ENCODE measurements at places on chromosomes 3 and 15. TPM values are rescaled to one million over a fixed set of nuclear protein-coding genes. Genes with fewer than 3 reads are reported as not detected.
A peak's percentile ranks its signal among the peaks of the same experiment; 100 is the strongest.

DNA sequence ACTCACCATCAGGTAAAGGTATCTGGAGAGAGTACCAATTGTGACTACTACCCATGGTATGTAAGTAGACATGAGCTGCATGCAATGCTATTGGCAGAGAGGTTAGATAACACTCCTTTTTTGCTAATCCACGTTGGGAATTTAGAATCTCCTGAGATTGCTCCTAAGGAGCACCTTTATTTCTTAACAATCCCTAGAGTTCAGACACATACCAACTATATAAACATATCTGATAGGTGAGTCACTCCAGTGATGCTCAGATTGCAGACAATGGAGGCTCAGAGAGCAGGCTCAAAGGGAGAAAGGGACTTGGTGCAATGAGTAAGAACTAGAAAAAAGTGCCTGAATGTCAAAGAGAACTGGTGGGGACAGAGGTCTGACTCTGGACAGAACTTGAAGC, 47.0 kb upstream of the LRRFIP2 start:
- no peak for DNase-seq

DNA sequence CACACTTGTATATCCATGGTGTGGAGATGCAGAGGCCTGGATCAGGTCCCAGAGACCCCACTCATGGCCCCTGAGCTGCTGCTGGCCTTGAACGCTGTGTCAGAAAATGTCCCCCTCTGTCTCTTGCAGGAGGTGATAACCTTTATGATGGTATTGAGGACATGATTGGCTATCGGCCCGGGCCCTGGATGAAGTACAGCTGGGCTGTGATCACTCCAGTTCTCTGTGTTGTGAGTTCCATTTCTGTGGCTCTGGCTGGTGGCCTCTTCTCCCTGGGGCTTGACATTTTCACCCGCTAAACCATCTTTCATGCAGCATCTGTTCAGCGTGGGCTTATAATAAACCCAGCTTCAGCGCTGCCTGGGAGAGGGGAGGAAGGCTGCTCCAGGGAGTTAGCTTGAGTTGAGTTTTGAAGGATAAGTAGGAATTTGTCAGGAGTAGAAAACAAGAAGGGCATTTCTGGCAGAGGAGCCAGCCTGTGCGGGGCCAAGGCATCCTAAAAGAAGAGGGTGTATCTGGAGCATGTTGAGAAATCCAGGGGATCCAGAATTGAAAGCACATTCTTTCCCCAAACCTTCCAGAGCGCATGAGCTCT, 61.1 kb downstream of the GRIP2 start:
- no peak for DNase-seq

DNA sequence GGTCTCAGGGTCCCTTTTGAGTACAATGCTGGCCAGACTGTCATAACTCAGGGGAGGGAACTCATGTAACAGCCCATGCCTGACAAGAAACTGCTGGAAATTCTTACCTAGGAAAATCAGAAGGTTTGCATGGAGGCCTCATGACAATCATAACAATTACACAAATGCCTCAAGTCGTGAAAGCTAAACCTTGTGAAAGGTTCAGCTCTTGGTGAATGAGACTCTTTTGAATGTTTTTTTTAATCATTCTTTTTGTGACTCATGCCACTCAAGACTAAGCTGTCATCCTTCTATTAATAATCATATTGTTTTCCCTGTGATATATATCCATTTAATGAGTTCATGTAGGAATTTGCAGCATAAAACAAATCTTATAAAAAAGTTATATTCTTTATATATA, 61.4 kb upstream of the LEKR1 start:
- no peak for DNase-seq

- DNase-seq: no peak
Observed at GRCh38 chr3:19226479-19226878, 78.2 kb downstream of the KCNH8 start.

DNA sequence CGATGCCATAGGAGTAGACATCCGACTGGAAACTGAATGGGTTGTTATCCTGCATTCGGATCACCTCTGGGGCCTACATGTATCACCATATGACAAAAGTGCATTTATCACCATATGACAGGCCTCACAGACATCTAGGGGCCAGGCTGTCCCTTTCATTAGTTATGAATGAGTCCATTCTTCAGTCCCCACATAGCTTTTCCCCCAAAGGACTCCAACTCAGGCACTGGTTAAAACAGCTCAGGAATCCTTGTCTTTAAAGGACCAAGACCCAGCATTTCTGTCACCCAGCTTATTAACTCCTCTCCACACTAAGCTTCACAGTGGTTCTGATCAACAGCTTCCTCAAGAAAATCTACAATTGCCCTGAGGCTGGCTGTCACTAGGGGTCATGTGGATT, 28.3 kb downstream of the MKRN2 start:
- peak; percentile 12 for DNase-seq

GRCh38 chr3:3639078-3639477, 160.2 kb upstream of the LRRN1 start:
- DNase-seq: no peak

Gene MOBP
- 204 TPM for polyA plus RNA-seq

Gene DLEC1
- 0.19 TPM for polyA plus RNA-seq

DNA sequence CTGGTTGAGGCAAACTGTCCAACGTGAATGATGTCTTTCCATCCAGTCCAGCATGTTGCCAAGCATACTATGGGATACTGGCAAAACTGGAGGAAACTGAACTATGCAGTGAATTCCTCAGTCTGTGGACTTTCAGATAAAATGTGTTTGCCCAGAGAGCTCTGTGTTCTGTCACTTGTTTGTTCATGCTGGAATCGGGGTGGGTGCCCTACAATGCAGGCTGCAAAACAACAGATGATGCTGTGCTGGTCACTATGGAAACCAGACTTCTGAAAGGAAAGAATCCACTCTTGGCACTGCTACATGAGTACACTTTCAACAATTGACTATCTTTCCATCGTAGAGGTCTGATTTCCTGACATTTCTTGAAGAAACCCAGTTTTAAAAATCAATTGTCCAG, 272.5 kb upstream of the ARHGEF26 start:
- DNase-seq: peak; percentile 91

GRCh38 chr15:38401106-38401505, 52.8 kb upstream of the FAM98B start:
- no peak for DNase-seq

Gene CADPS
- polyA plus RNA-seq: 34.1 TPM

DNA sequence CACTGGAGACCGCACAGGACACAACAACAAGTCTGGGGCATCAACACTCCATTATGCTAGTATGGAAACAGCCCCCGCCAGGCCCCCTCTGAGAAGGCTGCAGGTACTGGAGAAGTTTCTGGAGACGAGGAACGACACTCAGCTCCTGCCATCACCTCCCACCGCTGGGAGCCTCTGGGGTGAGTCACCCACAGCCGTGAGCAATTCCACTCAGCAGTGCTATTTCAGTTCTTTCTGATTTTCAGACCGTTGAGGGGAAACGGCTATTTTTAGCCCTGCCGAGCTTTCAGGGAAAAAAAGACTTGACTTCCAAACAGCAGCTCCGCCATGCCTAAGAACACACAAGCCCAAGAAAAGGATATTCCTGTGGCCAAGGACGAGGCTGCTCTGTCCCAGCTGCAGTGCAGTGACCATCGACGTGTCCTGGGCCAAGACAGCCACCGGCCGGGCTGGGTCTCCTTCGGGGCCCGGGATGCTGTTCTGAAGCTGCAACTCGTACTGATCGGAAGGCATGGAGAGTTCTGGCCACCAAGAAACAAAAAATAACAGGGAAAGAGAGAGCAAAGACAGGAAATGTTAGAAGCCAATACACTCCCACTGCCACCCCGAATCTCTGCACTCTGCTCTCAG, 40.8 kb downstream of the NUP210 start:
- DNase-seq: no peak

GRCh38 chr3:150237490-150237889, 170.6 kb upstream of the TSC22D2 start:
- DNase-seq: no peak

DNA sequence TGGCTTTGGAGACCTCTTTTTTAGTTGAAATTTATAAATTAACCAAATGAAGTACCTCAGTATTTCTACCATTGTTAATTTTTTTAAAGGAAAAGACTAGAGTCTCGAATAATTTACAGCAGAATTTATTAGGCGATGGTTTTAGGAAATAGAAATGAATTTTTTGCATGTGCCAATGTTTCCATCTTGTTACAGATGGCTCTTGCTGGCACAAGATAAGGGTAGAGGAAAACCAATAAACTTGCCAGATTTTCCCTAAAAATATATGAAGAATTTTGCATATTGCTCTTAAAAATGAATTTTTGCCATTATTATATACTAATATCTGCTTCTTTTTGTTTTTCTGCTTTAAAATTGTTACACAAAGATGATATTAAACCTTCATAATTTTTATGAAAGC, 380.7 kb downstream of the NLGN1 start:
- DNase-seq: no peak

DNA sequence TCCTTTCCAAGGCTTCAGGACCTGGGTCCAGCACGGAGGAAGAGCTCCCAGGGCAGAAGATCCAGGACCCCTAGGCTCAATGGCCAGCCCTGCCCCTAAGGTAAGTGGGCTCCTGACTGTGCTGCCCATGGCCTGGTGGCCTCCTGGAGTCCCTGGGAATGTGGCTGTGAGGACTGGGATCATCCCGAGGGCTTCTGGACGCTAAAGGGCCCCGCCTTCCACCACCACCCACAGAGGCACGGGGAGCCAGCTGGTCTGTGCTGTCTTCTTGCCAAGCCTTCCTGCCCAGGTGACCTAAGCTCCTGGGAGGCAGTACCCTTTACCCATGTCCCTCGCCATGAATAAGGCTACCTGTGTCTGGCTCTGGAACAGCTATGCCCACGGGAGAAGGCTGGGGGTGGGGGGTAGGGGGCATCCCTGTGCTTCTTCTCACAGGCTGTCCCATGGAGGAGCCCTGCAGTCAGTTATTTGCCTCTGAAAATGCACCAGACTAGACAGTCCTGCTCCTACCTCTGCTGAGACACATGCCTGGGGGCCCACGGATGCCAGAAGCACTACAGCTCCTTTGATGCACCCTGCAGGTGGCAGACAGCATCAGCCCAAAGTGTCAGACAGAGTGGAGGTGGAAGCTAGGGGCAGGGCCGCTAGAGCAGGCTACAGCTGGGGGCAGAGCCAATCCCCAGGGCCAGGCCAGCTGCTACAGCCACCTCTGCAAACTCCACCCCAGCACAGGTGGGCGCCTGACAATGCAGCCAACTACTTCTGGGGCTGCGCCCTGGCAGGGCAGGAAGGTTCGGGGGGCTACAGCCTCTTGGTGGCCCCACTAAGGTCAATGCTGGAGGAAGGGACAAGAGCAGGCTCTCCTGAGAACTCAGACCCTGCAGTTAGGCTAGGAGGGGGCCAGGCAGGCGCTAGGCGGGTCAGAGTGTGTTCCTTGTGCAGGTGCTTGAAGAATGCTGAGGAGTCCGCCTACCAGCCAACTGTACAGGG, 90.9 kb downstream of the SEC22A start:
- no peak for DNase-seq

Gene GCSAM
- polyA plus RNA-seq: not detected

Gene FAM43A
- 3.8 TPM for polyA plus RNA-seq

DNA sequence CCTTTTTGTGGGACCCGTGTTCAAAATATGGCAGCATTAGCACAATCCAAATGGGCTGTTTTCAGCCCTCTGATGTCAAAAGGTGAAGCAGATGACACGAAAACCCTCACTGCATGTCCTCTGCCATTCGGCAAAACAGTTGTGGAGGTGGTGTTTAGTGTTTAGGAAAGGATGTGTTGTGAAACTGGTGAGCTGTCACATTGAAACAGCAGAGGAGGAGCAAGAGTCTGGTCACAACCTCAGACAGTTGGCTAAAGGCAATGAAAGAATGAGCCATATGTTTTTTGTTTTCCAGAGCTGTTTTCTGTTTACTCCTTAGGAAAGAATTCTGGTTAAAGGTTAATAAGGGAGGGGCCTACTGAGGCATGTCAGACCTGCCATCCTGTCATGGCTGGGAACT, 140.7 kb downstream of the VPS8 start:
- no peak for DNase-seq

GRCh38 chr15:43439268-43439667, 53.7 kb downstream of the TP53BP1 start:
- DNase-seq: no peak

Gene C3orf85
- polyA plus RNA-seq: not detected

DNA sequence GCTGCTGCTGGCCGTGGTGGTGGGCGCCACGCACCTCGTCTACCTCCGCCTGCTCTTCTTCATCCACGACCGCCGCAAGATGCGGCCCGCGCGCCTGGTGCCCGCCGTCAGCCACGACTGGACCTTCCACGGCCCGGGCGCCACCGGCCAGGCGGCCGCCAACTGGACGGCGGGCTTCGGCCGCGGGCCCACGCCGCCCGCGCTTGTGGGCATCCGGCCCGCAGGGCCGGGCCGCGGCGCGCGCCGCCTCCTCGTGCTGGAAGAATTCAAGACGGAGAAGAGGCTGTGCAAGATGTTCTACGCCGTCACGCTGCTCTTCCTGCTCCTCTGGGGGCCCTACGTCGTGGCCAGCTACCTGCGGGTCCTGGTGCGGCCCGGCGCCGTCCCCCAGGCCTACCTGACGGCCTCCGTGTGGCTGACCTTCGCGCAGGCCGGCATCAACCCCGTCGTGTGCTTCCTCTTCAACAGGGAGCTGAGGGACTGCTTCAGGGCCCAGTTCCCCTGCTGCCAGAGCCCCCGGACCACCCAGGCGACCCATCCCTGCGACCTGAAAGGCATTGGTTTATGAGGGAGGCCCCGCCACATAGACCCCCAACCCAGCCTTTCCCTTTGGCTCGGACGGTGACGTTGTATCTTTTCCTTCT, 1.1 kb downstream of the GPR27 start:
- DNase-seq: peak; percentile 27

- DNase-seq: no peak
Observed at GRCh38 chr15:50168783-50169411, 13.1 kb upstream of the SLC27A2 start.

GRCh38 chr3:18872466-18872865, 275.8 kb upstream of the KCNH8 start:
- no peak for DNase-seq

DNA sequence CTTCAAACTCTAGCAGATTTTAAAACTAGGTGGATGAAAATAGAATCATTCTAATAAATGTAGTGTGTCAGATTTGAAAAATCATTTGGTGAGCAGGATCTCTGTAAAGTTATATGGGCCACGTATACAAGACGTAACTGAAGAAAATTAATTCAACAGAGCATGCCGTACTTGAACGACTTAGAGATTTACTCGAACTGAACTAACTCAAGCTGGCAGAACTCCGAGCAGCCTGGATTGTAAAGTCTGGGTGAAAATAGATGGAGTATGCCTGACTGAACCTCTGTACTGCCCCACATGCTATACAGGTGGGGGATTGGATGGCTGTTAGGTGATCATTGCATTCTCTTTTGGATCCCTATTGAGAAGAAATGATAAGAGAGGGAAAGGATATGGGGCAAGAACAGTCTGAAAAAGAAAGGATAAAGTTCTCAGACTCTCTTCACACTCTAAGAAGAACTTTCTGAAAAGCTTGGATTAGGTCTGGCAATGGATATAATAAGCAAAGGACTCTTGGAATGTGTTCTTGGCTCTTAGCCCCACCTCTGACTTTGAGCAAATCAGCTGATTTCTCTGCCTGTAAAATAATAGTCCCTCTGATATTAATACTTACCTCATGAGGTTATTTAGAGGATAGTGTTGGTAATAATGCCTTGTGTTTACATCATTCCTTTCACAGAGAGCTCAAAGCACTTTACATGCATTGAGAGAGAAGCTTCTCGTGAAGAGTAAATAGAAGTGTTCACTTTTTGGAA, 147.5 kb downstream of the FILIP1L start:
- DNase-seq: no peak

Gene CYP8B1
- not detected for polyA plus RNA-seq

Gene RNF13
- polyA plus RNA-seq: 33.3 TPM

Gene TYRO3
- polyA plus RNA-seq: 72.1 TPM
